ENCODE measurements at places on chromosomes 3 and 15. TPM values are rescaled to one million over a fixed set of nuclear protein-coding genes. Genes with fewer than 3 reads are reported as not detected.

CKMT1B gene
- total RNA-seq, result 30.9 TPM

ACOX2 gene
- 25.4 TPM for total RNA-seq

- DNase-seq, result no peak
Observed at GRCh38 chr3:132444383-132444782, 27.1 kb downstream of the DNAJC13 start.

FHIT gene
- total RNA-seq, result 13.8 TPM

ZNF770 gene
- total RNA-seq, result 97.1 TPM

GRCh38 chr3:175163686-175164085 is 304.6 kb downstream of the NAALADL2 start:
- peak; percentile 69 for DNase-seq

- no peak for DNase-seq
Observed at GRCh38 chr15:99021694-99022093, 14.1 kb upstream of the PGPEP1L start.

DNA sequence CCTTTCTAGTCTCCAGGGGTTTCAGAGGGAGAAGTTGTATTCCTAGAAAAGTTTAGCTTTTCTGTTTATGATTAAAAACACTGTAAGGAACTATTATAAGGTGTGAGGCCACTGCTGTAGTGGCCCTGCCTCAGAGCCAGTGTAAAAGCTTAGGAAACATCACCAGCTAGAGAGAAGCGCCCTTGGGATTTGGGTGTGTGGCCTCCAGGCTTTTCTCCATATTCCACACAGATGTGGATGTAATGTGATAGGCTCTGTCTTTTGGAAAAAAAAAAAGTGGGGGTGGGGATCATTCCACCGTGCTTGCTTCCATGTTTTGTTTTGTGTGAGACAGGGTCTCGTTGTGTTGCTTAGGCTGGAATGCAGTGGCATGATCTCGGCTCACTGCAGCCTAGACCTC is 13.9 kb downstream of the SEC61A1 start:
- no peak for DNase-seq

- DNase-seq, result no peak
Observed at GRCh38 chr3:23567917-23568316, 237.8 kb upstream of the UBE2E1 start.

DNA sequence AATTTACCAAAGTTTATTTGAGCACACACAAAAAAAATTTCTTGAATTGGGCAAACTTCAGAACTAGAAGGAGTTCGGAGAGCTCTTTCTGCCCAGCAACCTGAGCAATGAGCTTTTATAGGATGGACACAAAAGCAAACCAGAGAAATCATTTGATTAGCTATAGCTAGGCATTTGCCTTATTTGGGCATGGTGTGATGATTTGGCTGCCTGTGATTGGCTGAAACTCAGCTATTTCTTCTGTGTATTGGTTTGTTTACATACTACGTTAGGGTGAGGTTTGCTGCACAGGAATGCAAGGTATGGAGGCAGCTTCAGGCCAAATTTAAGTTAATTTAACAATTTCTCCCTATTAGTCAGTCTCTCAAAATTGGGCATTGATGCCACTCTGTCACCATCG is 65.1 kb downstream of the NEK11 start:
- no peak for DNase-seq

DNA sequence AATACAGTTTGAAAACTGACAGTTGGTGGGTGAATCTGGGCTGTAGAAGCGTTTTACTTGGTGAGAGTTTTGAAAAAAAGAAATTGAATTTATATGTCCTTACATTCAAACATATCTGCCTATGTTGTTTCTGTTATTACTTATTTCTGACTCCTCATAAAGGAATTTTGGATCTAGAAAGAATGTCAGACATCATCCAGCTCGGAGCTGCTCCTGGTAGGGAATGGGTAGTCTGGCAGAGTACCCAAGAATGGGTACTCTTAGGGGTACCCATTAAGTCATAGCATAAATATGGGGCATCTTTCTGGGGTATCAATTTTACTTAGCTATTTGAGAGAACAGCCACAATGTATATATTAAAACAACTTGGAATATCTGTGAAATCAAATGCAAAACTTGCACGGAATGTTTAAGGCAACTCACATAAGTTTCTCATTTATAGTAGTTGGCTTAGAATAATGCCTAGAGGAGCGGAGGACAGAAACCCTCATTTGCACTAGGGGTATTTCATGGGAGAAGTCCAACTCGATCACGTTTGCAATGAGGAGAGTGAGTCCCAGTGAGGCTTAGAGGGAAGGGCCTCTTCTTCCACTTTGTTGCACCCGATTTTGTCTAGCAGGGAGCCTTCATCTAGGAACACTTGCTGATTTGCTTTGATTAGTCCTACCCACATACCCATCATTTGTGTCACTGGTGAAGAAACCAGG is 2.4 kb upstream of the LARP6 start:
- DNase-seq, result no peak

RTP4 gene
- total RNA-seq, result not detected

- no peak for DNase-seq
Observed at GRCh38 chr15:68345481-68345880, 67.9 kb downstream of the FEM1B start.

- DNase-seq, result no peak
Observed at GRCh38 chr3:45132568-45133211, 13.5 kb downstream of the CDCP1 start.

GRCh38 chr3:112498914-112499711 is at the start of gene BTLA:
BTLA (minus strand) TSS chr3:112499472; CDS start chr3:112499358, 114 bp downstream.
- no peak for DNase-seq

CP gene
- 93.2 TPM for total RNA-seq

DNA sequence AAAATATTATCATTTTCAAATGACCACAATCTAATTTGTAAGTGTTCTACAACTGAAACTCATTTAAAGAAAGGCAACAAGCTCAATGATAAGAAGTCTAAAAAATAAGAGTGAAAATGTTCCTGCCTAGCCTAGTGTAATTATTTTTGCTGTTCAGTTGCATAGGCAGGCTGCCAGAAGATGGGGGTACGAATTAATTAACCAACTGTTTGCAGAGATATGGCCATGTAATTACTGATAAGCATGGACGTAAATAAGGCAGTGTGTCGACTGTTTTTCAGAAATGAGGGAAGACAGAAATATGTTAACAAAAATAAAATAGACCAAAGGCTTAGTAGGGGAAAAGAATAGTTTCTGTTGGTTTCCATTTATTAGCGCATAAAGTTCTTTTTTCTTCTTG is 24.7 kb upstream of the SCAANT1 start:
- peak; percentile 36 for DNase-seq

- DNase-seq, result no peak
Observed at GRCh38 chr3:127712881-127713771, 40.4 kb downstream of the ABTB1 start.

DNA sequence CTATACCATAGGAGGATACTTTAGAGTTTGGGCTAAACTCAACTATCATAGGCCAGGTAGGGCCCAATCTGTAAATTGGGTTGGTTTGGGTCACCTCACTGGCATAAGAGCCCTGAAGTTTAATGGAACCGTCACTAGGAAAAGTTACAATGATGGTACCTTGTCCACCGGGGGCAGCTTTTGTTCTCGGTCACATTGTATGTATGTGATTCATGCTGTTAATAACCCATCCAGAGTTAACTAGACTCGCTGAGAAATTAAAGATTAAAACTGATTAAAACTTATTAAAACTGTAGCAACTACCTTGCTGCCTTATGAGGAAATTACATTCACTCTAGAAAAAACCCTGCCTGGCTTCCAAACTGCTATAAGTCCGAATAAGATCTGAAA is 145.0 kb upstream of the TMCO5A start:
- DNase-seq, result no peak

OIP5 gene
- total RNA-seq, result 45.4 TPM

DNA sequence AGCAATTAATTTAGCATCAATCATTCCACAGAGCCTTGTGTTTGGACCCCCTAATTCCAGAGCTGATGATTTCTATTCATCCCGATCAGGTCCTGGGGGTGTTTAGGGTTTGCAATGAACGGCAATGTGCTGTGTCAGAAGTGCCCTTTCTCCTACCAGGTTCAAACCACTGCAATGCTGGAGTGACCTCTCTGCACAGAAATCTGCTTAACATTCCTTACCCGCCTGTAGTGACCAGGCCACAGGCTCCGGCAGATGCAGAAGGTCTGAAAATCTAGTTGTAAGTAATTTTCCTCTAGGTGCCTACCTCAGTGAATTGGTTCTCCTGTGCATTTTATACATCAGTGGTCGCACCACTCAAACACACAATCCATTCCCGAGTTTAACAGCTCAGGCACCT is 725.3 kb upstream of the CFAP20DC start:
- DNase-seq, result no peak

DNA sequence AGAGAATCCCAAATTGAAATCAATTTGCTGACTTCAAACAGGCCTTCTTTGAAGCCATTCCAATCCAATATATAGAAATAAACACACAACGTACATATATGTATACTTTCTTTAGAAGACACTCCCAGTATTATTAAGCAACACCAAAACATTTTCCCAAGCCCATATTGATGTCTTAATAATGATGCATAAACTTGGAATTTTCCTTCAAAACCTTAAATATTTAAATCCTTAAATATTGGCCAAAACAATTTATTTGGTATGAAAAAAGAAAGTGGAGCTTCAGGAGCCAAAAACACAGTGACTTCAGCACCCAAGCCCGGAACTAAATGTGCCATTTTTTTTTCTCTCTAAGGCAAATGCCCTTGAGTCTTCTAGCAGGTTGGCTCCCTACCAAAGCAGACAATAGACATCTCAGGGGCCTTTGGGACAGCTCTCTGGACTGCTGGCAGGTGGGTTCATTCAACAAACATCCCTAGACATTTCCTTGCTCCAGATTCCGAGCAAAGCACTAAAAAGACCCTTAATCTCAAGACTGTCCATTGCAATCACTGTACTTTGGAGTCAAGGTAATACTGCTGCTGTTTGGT is 384.7 kb downstream of the NTRK3 start:
- DNase-seq, result peak; percentile 10

GRCh38 chr3:144496141-144496835 is 524.7 kb downstream of the DIPK2A start:
- DNase-seq, result peak; percentile 79

STARD9 gene
- 4.0 TPM for total RNA-seq

GHRL gene
- total RNA-seq, result not detected

CATSPER2 gene
- total RNA-seq, result not detected

- DNase-seq, result no peak
Observed at GRCh38 chr15:47573673-47574072, 143.6 kb upstream of the SEMA6D start.

PLCH1 gene
- 12.8 TPM for total RNA-seq

GOLGA8G gene
- total RNA-seq, result not detected

- no peak for DNase-seq
Observed at GRCh38 chr3:111956995-111957734, 21.7 kb upstream of the ABHD10 start.

- DNase-seq, result peak; percentile 7
Observed at GRCh38 chr3:72338082-72338941, 509.9 kb downstream of the SHQ1 start.

- DNase-seq, result peak; percentile 4
Observed at GRCh38 chr3:19074257-19074900, 73.9 kb upstream of the KCNH8 start.

DNA sequence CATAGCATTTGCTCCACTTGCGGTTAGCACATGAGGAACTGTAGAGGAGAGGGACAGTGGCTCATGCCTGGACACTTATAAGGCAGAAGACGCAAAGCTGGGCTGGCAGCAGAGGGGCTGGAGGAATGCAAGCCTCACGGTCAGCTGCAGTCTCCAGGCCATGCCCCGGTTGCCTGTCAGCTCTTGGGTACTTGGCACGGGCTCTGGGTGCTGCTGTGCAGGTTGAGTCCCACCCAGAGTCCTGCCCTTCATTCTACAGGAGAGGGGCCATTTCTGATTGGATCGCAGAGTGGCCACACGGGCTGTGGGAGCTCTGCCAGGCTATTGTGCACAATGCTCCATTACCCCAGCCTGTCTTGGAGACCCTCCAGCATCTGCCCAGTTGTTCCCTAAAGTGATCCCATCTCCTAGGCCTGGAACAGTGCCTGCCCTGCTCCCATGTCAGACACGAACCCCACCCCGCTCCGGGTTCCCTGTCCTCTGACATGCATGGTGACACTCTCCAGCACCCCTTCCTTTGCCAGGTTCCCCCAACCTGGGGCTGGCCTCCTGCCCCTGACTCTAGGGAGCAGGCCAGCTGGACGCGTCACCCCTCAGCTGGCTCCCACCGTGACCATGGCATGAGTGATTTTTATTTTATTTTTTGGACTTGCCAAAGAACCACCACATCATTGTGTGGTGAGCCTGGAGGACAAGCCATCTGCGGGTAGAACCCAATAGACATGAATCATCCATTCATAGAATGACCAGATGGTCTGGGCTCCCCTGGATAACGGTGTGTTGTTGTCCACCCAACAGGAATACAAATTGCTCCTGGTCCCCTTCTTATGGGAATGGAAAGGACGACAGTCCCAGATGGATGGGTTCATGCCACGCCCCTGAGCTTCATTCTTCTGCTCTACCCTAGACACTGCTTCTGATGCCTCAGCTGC is 51.0 kb upstream of the KLF13 start:
- peak; percentile 55 for DNase-seq

DNA sequence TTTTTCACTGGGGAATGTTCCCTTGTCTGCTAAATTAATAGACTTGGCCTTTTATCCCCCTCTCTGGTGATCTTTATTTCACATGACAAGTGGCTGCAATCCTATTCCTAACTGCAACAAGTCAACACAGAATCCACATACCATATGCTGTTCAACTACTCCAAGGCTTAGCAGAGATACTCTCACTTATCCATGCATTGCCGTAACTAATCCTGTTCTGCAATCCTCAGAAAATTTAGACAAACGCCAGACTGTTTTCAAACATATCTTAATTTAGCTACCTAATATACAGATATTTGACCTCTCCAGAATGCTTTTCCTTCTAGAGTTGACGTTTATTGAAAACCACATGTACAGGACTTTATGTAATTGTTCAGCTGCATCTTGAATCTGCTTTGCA is 37.9 kb downstream of the EID1 start:
- DNase-seq, result no peak

IL17RD gene
- 34.4 TPM for total RNA-seq
